Activated naive CD8-positive, alpha-beta T cell treated with anti-CD3 and anti-CD28 coated beads, Interleukin-2, amount 50 U/mL, for 16 hours (primary cell): ENCODE measurements at places on chromosomes 12 and 14.

DNA sequence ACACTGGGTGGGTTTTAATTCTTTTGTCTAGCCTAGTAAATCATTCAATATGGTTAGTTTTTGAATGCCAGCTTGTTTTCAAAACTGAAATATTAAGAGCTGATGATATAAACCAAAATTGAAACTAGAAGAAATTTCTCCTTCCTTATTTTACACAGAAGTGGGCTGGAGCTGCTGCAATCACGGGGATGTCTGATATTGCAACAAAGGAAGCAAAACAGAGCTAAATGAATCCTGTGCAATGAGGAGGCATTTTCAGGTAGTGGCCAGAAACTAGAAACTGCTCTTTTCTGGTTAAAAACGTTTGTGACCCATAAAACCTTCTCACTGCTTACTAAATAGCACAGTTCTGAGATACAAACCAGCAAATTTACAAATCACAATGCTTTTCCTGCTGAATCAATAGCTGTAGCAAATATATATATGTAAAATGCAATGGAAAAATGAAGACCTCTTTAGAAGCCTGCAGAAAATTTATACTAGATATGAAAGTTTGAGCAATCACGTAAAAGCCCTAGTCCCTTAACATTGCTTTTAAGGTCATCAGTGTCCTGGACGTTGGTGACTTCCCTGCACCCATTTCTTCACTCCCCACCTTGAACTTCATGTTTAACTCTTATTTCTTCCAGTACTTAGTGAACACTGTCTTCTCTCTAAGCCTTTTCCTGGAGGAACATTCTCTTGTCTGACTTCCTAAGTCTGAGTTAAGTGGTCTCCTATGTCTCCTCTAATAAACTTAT is 15.9 kb upstream of the LRRK2 start:
- DNase-seq, result no peak

DNA sequence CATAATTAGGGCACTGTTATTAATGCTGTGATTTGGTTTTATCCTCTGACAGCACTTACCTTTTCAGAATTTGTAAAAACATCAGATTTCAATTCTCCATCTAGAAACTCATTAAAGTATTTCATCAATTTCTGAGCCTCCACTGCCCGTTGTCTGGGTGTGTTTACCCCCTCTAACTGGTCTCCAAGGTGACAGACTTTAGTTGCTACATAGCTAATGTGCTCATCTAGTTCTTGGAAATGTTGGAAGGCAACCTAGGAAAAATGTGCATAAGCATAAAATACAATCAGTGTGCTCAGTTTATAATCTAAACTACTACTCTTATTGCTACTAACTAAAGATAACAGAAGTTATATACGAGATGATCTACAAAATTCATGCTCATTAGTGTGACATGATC is 24.6 kb downstream of the EXOC5 start:
- DNase-seq, result no peak

DNA sequence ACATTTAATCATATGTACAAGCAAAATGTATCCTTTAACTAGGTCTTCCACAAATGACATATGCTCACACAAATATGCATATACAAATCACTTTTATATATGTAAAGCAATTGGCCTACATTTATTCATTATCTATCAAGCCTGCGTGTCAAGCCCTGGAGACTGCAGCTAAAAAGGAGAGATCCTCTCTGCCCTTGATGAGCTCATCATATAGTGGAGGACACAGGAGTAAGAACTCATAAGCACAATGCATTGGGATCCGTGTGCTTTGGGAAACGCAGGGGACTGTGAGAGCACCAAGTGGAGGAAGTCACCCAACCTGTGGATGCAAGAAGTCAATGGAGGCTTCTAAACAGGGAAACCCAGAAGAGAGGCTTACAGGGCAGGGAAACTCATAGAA is 735.7 kb downstream of the BCL11B start:
- DNase-seq, result no peak

DNA sequence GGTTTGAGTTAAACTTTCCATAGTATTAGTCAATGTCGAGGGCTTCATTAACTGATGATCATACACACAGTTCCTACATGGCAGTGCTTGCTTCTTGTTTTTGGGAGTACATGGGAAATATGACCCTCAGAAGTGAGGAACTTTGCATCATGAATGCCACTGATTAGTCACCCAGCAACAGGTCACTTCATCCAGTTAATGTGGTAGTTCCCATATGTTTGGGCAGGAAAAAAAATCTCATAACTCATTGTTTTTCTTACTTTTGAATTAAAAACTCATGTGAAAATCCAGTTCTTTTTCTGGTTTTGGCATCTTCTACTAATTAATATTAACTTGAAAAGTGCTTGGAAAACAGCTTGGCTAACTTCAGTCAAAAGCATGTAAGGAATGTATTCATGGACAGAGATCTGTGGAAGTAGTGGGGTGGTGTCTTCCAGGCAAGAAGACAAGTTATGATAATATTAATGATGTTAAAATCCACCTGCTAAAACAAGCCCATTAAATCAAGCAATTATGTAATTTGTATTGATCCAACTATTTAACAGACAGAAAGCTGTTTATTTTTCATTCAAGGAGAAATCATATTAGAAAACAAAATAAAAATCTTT is 309.1 kb upstream of the NAV3 start:
- no peak for DNase-seq

DNA sequence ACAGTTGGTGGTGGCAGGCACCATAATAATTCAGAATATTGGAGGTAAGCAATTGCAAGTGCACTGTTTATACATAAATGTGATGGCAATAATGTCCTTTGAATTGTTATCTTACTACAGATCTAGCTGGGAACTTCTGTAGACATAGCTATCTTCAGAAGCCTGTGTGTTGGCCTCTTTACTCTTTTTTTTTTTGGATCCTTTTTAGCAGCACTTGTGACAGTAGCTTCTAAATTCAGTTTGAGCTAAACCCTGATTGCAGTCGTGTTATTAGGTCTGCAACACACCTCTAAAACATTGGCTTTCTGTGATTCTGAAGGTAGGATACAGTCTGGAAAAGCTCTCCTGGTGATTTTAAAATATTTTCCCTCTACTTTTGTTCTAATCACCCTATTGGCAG is 38.5 kb downstream of the SLC38A6 start:
- DNase-seq, result no peak

- DNase-seq, result no peak
Observed at GRCh38 chr14:72603639-72604038, 290.3 kb downstream of the DPF3 start.

DNA sequence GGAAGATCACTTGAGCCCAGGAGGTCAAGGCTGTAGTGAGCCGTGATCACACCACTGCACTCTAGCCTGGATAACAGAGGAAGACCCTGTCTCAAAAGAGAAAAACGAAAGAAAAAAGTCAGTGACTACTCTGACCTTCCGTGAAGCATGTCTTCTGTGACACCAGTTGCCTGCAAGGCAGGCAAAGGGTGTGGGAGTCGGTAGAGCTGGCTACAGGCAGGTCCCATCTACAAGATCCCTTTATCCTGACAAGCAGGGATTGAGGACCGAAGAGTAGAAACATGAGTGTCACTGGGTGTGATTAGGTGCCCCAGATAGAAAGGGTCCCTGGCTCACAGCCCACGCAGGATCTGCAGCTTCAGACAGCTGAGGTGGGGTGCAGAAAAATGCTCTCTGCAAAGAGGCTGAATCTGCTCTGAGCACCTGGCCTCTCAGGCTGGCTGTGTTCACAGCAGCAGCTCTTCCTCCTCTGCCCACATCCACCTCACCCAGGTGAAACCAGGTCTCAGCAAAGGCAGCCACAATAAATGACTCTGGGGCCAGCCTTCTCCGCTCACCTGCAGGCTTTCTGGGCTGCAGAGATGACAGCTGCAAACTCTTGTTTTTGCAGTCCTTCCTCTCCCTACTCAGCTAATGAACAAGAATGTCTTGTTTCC is 28.6 kb upstream of the HSP90B1 start:
- DNase-seq, result no peak

- DNase-seq, result no peak
Observed at GRCh38 chr12:47935184-47935583, 28.2 kb upstream of the TMEM106C start.

GRCh38 chr14:22887260-22887989 is 4.4 kb downstream of the REM2 start:
- no peak for DNase-seq

DNA sequence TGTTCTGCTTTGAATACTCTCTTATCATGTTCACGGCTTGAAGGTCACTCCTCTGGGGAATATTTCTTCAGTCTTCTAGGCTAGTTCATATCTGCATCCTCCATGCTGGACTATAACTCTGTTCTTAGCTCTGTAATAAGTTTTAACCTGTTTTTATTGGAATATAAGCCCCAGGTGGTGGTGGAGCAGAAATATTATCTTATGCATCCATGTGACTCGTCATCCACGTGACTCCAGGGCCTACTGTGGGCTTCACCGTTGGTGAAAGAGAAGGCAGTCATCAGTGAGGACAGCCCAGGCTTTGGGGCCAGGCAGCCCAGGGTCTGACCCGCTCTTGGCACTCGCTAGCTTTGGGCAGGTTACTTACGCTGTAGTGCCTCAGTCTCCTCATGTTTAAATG is 87.1 kb downstream of the ETNK1 start:
- no peak for DNase-seq

DNA sequence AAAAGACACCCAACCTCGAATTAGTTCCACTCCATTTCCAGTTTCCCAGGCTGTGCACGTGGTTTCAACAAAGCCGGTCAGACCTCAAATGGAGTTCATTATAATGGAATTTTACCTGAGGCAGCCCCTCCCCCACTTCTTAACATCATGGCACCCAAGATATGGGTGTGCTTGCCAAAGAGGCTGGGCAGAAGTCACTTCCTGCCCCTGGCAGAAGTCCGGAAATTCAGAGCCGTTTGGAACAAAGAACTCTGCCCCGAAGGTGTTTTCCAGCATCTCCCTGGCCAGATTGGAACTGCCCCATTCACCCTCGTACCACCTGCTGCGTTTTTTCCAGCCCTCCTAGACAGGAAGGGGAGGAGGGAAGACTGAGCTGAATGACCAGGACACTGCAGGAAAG is 8.2 kb downstream of the VDR start:
- DNase-seq, result no peak

DNA sequence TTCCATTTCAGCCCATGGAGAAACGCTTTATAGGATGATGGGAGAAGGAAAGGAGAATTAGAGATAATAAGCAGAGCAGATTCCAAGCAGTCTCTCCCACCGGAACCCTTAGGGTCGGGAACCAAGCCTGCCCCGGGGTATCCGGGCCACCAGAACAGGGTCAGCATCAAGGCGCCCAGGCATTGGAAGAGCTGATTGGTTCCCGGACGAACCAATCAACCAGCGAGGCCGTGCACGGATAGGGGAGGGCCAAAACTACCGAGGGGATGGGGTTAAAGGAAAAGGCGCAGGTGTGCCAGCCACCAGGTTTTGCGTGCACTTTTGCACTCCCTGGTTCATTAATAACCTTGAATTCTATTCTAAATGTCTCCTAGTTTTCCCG is 1.7 kb downstream of the PPM1H start:
- no peak for DNase-seq

DNA sequence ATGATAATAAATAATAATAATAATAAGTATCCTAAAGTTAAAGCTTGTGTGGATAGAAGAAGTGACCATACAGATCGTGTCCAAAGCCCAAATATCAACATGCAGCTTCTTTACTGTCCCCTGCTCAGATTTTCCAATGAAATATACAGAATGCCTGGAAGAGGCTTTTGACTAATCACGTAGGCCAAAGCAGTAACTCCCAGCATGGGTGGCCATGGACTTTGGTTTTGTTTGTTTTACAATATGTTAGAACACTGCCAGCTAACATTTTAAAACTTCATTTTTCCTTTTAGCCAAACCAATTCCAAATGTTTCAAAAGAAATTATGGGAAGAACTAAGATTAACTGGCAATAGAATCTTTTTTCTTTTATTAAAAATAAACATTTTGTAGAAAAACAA is 400.0 kb upstream of the FLRT2 start:
- no peak for DNase-seq

- no peak for DNase-seq
Observed at GRCh38 chr12:74539765-74540526, 2.3 kb downstream of the ATXN7L3B start.

DNA sequence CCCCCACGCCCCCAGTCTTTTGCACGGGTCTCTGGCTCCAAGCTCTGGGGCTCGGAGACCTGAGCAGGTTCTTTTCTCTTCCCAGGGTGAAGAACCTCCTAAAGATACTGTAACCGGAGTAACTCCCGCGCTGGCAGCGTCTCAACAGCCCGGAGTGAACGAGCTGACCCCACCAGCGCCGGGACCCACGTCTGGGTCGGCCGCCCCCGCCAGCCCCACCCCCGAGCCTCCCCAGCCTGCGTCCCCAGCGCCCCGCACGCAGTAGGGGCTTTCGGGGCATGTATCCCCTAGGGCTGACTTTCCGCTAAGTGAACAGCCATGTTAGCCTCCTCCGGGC is 858 bp downstream of the SLC35F4 start:
- DNase-seq, result no peak

DNA sequence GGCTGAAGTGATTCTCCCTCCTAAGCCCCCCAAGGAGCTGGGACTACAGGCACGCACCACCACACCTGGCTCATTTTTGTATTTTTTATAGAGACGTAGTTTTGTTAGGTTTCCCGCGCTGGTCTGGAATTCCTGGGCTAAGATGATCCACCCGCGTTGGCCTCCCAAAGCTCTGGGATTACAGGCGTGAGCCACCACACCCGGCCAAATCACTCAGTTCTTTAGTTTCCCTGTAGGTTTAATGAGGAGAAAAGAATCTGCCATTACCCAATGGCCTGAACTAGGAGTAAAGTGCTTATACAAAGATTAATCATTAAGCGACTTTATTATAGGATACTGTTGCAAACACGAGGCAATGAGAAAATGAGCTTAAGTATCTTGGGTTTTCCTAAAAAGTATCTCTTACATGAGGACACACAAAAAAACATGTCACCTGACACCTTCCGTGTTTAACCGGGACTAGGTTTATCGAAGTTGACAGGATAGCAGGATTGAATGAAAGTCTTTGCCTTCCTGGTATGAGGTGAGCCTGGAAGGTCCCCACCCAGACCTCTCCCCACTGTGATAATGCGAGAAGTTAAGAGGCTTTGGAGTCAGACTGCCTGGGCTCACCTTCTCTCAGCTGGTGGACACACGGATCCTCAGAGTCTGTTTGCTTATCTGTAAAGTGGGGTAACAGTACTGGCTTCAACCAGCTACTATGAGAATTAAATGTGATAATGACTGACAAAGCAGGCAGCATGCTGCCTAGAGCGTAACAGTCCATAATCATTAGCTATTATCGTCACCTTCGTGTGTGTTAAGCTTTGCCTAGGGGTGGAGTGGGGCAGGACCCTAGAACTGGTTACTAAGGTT is 133.5 kb upstream of the KRAS start:
- no peak for DNase-seq

GRCh38 chr14:65151609-65151956 is 49.3 kb upstream of the MAX start:
- DNase-seq, result no peak

GRCh38 chr14:34507459-34507858 is 32.0 kb downstream of the EAPP start:
- no peak for DNase-seq

DNA sequence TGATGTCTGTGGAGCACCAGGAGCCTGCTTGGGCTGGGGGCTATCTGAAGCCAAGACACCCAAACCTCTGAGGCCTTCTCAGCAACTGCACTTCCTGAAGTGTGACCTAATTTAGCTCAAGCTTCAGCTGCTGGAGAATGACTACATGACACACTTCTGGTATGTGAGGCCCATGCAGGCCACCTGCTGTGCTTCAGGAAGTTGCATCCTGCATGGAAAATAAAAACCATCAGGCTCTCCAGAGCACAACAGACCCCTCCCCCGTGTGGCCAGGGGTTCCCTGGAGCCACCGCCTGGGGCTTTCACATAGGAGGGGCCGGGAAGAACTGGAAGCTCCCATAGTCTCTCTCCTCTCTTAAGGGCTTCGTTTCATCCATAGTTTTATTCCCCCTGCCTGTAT is 217.7 kb downstream of the SLC15A4 start:
- no peak for DNase-seq
